ENCODE measurements at places on chromosomes 6 and 20.

- DNase-seq: no peak
These were observed 3.2 kb downstream of the DEFB125 start for GRCh38 chr20:90651-91050.

- no peak for DNase-seq
These were observed 32.5 kb downstream of the THEMIS start for GRCh38 chr6:127868338-127868737.

DNA sequence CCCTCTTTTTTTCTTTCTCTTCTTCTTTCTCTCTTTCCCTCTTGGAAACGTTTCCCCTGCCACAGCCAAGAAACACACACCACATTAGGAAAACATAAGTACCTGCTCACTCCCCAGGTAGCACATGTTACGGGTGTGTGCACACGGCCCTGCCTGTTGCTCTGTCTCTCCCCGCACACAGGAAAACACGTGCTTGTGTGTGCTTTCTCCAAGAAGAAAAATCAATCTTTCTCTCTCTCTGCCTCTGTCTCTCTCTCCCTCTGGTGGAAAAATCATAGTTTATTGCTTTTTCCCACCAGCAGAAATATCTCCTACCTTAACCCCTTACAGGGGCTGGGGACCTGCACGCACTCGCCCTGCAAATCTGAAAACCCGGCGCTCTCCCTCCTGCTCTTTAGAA lies 102.3 kb downstream of the EDN3 start:
- peak; percentile 52 for DNase-seq

DNA sequence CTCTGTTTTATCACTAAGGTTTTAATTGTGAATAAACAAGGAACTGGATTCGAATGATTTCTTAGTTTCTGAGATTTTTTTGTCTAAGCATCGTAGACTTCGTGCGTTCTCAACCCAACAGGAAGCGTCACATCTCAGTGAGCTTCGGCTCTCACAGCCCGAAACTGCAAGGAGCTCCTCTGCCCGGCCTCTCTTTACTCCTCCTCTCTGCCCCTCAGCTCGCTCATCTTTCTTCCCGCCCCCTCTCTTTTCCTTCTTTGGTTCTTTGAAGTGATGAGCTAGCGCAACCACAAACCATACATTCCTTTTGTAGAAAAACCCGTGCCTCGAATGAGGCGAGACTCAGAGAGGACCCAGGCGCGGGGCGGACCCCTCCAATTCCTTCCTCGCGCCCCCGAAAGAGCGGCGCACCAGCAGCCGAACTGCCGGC lies 480 bp upstream of the NT5E start:
- DNase-seq: no peak

- no peak for DNase-seq
These were observed 1.2 kb downstream of the TRAF3IP2 start for GRCh38 chr6:111604259-111605099.

GRCh38 chr20:51799401-51799860 lies 2.9 kb downstream of the SALL4 start:
- no peak for DNase-seq

GRCh38 chr6:105867277-105867676 lies 218.9 kb upstream of the PRDM1 start:
- DNase-seq: no peak

DNA sequence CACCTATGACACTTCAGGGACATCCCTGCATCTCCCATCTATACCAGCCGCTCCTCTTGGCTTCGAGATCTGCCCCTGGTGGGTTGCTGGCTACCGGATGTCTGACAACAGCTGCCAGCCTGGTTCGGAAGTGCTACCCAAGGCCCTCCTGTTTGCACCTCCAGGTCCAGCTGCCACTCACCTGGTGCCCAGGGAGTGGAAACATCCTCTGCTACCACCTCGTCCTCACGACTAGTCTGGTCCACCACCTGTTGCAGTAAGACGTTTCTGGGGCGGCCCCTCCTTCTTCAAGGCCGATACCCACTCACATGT lies 8.3 kb upstream of the PCMTD2 start:
- no peak for DNase-seq

DNA sequence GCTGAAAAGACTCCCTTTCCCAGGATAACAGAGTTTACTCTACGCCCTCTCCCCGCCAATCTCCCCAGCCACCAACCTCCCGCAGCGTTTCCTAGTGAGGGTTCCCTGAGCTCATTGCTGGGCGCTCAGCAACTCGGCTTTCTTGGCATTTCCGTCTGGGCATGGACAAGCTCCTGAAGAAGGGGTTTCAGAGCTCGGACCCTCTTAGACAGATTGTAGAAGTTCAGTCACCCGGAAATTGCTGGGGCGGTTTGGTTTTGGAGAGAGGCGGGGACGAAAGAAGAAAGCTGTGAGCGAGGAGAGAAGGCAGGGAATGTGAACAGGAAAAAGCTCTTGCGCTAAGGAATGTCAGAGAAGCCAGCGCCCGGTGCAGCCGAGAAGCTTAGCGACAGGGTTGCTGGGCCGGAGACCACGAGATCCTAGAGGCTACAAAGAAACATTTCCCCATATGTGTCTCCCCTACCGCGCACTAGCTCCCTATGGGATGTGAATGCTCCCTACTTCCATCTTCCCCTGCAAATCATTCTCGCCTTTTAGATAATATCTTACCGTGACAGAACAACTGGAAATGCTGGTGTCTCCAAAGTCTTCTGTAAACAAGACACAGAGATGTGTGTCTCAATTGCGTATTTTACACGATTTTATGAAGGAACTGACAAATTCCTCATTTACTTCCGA lies 15.8 kb downstream of the POM121L2 start:
- no peak for DNase-seq

GRCh38 chr6:43817192-43817591 lies 47.2 kb downstream of the VEGFA start:
- DNase-seq: no peak

GRCh38 chr6:155967322-155967721 lies 511.7 kb upstream of the NOX3 start:
- no peak for DNase-seq

GRCh38 chr6:133259561-133259960 lies 18.4 kb downstream of the EYA4 start:
- DNase-seq: no peak

GRCh38 chr6:76881414-76881813 lies 581.9 kb downstream of the HTR1B start:
- DNase-seq: no peak

DNA sequence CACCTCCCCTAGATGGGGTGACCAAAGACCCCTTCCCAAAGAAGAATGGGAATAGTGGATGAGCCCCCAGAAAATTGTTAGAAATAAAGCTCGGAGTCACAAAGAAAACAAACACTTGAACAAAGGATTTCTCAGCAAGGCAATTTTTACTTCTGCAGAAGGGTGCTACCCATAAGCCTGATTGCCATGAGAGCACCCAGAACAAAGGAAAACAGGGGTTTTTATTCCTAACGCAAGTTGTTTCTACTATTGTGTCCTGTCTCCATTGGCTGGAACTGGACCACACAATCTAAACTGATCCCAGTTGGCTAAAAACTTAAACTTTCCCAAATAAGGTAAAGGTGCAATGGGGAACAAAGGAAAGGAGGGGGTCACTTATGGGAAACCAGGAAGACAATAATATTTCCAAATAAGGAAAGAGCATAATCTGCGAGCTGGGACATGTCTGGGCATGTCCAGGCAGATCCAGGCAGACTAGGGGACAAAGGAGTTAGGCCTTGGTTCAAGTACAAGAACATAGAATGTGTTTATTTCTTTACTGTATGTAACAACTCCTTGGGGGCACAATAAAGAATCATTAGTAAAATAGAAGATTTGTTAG lies 20.0 kb downstream of the HLA-B start:
- no peak for DNase-seq

DNA sequence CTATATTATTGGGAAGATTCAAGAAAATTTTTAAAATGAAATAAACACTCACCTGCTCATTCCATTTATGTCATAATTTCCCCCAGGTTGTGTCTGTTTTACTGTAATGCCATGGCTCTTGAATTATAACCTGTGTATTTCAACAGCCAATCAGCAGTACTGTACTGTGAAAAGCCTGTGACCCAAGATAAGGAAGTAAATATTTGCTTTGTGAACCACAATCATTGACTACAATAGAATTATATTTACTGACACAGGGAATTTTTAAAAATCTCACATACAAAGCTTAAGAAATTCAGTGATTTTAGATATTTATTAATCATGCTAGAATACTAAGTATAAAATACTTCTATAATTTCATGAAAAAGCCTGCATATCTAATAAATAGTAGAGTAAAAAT lies 6.0 kb downstream of the RGS17 start:
- no peak for DNase-seq

- no peak for DNase-seq
These were observed 44.7 kb upstream of the CNKSR3 start for GRCh38 chr6:154555073-154555677.

DNA sequence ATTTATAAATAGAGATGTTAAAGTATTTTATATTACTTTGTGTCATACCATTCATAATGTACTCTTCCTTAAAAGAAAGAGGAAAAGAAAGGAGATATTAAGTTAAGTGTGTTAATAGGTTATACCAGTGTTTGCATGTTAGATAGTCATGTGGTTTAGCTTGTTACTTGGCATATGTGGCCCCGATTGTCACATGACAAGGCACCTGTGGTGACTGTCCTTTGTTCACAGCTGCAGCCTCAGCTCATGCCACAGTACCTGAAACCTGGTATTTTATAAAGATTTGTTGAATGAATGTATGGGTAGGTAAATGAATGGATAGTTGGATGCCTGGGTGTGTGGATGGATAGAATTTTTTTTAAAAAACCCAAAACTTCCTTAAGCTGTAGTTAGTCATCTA lies 306.1 kb upstream of the FLRT3 start:
- no peak for DNase-seq

- no peak for DNase-seq
These were observed 485.2 kb downstream of the GRIK2 start for GRCh38 chr6:101878554-101879276.

DNA sequence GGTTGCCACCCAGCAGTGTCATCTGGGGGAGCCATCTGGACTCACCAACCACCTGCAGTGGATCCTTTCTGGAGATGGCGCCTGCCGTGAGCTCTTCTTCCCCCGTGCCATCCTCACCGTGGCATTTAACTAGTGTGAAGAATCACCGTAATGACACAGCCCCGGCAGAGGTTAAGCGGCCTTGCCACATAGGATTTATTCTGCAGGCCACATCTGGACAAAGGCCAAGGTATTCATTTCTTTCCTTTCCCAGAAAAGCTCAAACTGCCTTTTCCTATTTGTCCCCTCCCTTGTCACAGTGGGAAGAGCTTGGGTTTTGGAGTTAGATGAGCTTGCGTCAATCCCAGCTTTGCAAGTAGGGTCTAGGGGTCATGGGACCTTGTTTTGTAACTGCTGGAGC lies 88.4 kb downstream of the PXDC1 start:
- DNase-seq: no peak

GRCh38 chr6:79269877-79270276 lies 35.4 kb upstream of the HMGN3 start:
- no peak for DNase-seq

- DNase-seq: no peak
These were observed 508.3 kb upstream of the ARID1B start for GRCh38 chr6:156268849-156269248.

- DNase-seq: no peak
These were observed at the start of gene CYP24A1 for GRCh38 chr20:54173653-54174456. CYP24A1 (minus strand) TSS chr20:54173986; CDS start chr20:54173579, 407 bp downstream.

DNA sequence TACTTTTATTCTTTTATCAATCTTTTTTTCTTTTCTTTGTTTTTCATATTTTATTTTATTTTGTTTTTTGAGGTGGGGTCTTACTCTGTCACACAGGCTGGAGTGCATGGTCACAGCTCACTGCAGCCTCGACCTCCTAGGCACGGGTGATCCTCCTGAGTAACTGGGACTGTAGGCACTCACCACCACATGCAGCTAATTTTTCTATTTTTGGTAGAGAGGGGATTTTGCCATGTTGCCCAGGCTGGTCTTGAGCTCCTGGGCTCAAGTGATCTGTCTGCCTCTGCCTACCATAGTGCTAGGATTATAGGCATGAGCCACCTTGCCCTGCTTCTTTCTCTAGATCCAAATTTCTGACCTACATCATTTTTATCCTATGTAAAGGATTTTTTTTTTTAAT lies 153.2 kb downstream of the CDKAL1 start:
- no peak for DNase-seq

DNA sequence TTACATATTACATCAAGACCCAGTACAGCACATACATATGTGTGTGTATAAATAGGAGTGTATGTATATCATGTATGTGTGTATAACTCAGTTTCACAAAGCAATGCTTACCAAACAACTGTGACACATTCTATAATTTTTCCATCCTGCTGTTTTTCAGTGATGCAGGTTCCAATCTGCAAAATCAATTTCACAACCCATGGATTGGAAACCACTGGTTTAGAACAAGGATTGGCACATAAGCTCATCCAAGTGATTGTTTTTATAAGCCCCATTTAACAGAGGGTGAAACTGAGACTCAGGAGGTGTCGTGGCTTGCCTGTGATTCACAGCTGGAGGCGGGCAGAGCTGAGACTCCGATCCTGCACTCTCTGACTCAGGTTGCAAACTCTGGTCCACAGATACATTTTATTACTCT lies 158.2 kb downstream of the ZMYND8 start:
- DNase-seq: no peak

DNA sequence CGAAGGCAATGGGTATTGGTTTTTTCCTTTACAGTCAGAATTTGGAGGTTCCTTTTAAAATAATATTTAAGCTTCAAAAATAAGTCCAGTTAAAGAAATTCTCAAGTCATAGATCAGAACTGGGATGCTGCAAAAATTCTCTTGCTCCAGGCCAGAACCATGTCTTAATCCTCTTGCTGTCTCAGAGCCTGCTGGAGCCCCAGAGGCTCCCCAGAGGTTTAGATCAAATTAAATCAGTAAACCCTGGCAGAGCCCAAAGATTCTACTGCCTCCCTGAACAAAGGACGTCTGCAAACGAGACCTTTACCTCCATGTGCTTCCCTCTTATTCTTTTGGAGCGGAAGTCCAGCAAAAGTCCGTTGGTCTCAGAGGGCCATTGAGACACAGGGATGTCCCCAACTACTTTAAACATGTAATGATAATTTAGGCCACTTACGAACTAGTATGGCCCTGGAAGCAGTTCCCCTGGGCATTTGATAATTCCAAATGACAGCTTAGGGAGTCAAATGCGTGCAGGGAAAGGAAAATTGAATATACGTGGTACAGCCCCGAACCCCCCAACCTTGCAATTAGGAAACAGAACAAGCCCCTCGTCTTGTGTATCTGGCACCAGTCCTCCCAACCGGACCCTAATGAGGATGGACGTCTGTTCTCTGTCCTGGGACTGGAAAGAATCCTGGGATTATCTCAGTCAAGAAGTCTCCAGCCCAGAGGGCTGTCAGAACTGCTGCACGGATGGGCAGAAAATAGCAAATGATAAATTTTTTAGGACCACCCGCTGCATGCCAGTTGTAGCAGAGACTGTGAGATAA lies 31.5 kb downstream of the SULF2 start:
- no peak for DNase-seq

DNA sequence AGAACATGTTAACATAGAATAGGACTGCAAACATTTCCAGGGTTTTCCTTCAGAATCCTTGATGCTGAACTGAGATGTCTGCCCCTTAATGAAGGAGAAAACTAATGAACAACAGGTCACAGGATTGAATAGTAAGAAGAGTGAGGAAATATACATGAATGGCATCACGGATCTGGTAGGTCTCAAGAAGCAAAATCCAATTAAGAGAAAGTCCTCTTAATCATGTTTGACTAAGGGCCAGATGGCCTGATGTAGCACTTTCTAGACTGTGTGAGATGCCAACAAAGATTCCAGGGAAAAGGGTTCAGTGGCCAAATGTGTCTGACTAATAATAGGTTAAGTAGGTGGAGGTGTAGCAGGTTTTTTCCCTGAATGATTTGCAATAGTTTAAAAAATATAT lies 13.7 kb upstream of the SHPRH start:
- DNase-seq: no peak

GRCh38 chr6:170262489-170263088 lies 28.3 kb downstream of the DLL1 start:
- no peak for DNase-seq

- DNase-seq: no peak
These were observed 123.5 kb downstream of the RNF144B start for GRCh38 chr6:18510644-18511033.

Data from NCI-H1105 (cell line).